ENCODE measurements at places on chromosomes 12 and 14.
A peak's percentile ranks its signal among the peaks of the same experiment; 100 is the strongest.

- peak; percentile 77 for DNase-seq
These were observed 77.4 kb downstream of the SCARB1 start for GRCh38 chr12:124786061-124786964.

- no peak for DNase-seq
These were observed 80.8 kb upstream of the ACTN1 start for GRCh38 chr14:69059658-69060623.

DNA sequence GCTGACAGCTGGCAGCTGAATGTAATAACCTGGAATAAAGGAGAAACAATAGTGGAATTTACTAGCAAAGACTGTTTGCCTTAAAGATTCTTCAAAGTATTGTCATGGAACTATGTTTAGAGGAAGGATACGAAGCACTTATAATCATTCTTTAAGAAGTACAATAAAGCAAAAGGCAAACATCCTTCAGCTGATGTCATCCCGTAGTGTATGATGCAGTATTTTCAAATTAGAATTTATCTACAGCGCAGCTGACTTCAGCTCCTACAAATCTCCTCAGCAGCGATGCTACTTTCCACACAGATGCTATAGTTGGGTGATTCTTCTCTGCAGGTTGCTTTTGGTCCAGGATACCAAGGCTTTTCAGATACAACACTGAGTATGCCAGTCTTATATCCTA lies 31.5 kb downstream of the CLEC1A start:
- no peak for DNase-seq

- no peak for DNase-seq
These were observed 706.9 kb upstream of the STXBP6 start for GRCh38 chr14:25756876-25757275.

DNA sequence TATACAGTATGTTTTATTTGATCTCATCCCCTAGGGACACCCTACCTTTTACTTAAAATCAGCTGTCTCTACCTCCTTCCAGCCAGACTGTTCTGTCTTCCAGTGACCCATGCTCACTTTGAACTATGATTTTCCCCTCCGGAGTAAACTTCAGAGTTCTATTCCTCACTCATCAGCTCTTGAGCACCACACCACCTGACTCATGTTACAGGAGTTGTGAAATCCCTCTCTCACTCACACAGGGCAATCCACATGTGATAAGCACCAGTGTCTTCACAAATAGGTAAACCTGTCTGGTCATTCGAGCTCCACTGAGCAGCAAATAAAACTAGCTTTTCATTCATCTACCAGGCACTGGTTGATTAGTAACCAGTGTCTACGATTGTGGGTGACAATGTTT lies 177.3 kb upstream of the BMP4 start:
- DNase-seq = no peak

DNA sequence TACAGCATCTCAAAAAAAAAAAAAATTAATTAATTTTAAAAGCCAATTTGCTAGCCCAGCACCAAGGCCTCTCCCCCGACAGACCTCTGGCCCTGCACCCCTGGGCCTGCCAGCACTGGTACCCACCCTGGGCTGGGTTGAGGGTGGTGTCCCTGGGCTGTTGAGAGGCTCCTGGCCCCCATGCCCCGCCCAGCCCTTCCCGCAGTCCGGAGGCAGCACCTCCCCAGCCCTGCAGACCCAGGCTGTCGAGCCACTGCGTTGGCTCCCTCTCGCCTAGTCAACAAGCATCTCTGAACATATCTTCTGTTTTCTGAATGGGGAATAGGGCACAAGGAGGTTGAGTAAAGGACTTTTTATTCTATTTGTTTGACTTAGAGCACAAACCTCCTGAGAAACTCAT lies 87.1 kb downstream of the FBXL14 start:
- DNase-seq = no peak

GRCh38 chr14:26599291-26599690 lies 1.5 kb upstream of the NOVA1 start:
- DNase-seq = no peak

DNA sequence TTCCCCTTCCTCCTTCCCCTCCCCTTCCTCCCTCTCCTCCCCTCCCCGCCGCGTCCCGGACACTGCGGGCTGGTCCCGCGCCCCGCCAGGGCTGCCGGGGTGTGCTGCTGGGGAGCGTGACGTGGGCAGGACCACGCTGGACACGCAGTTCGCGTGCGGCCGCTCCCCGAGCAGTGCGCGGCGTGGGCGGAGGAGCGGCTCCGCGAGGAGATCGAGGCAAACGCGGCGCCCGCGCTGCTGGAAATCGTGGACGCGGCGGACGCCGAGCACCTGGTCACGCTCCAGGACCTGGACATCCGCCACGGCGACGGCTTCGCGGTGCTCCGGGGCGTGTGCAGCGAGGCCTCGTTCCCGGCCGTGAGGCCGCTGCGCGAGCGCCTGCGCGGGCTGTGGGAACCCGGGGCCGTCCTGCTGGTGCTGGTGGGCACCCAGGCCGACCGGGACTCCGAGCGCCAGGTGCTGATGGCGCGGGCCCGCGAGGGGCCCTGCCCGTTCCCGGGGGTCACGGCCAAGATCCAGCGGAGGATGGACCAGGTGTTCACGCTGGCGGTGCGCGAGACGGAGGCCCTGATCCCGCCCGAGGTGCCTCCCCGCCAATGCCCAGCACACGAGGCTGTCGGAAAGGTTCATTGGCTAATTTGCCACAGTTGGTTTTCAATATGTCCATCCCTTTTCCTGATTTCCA lies 84.3 kb downstream of the TNFAIP2 start:
- peak; percentile 80 for DNase-seq

- DNase-seq = no peak
These were observed 338.4 kb downstream of the RAD51B start for GRCh38 chr14:68157971-68158371.

GRCh38 chr14:56959869-56960268 lies 149.6 kb upstream of the OTX2 start:
- DNase-seq = no peak

Data from left lung (tissue), 14 donors.